ENCODE measurements at places on chromosomes 4 and X. TPM values are rescaled to one million over a fixed set of nuclear protein-coding genes. Genes with fewer than 3 reads are reported as not detected.

AFM gene
- not detected for total RNA-seq

RBM3 gene
- total RNA-seq = 328 TPM

DOK7 gene
- total RNA-seq = 0.95 TPM

VCX3B gene
- not detected for total RNA-seq

ASMT gene
- 0.28 TPM for total RNA-seq

SNX12 gene
- 68.0 TPM for total RNA-seq

REELD1 gene
- not detected for total RNA-seq

DMP1 gene
- total RNA-seq = not detected

SLC25A53 gene
- total RNA-seq = 4.4 TPM
